K562 (cell line): ENCODE measurements at places on chromosomes 5 and 9. TPM values are rescaled to one million over a fixed set of nuclear protein-coding genes. Genes with fewer than 3 reads are reported as not detected.
A peak's percentile ranks its signal among the peaks of the same experiment; 100 is the strongest.

Gene SLC46A2
- 0.07 TPM in 1 of 2 replicates, not detected in the other for total RNA-seq

DNA sequence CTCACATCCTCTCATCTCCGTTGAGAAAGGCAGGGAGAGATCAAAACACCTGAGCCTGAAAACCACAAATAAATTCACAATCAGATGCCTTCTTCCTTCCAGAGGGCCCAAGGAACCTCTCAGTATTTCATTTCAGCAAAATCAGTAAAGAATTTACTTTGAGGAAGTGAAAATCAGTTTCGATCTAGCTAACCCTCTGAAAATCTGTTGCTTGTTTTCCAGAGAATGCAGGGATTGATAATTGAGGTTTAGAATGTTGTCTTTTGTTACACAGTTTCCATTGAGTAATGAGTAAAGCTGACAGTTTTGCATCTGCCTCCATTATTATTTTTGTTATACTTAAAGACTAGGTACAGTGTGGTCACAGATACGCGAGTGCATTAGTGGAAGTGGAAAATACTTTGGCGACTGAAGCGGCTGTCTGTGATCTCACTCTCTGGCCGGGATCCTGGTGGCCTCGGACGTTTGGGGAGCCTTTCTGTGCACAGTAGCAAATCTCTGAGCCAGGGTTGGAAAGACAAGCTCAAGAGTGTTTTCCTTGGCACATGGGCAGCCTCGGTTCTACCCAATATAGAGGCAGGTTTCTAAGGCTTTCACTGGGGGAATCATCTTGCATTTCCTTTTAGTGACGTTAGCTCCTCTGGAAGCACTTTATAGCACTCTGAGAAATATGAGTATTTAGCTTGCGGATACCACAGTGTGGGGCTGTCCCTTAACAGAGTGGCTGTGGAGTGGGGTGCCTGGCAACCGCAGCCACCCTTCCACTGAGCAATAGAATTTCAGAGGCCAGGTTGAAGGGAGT is 32.2 kb upstream of the ANGPTL2 start:
- peaks cover 11% of the 10 kb centered on the region; the same call in 2 of the 3 replicates for H3K27me3 ChIP-seq
- DNase-seq = no peak
- H3K36me3 ChIP-seq = no peaks in the 10 kb centered on the region

GRCh38 chr5:161387121-161387520 is 159.4 kb downstream of the GABRB2 start:
- no peak for DNase-seq
- H3K4me3 ChIP-seq = no peak overlapping the region
- no peaks in the 10 kb centered on the region for H3K27me3 ChIP-seq
- no peaks in the 10 kb centered on the region for H3K4me1 ChIP-seq

DNA sequence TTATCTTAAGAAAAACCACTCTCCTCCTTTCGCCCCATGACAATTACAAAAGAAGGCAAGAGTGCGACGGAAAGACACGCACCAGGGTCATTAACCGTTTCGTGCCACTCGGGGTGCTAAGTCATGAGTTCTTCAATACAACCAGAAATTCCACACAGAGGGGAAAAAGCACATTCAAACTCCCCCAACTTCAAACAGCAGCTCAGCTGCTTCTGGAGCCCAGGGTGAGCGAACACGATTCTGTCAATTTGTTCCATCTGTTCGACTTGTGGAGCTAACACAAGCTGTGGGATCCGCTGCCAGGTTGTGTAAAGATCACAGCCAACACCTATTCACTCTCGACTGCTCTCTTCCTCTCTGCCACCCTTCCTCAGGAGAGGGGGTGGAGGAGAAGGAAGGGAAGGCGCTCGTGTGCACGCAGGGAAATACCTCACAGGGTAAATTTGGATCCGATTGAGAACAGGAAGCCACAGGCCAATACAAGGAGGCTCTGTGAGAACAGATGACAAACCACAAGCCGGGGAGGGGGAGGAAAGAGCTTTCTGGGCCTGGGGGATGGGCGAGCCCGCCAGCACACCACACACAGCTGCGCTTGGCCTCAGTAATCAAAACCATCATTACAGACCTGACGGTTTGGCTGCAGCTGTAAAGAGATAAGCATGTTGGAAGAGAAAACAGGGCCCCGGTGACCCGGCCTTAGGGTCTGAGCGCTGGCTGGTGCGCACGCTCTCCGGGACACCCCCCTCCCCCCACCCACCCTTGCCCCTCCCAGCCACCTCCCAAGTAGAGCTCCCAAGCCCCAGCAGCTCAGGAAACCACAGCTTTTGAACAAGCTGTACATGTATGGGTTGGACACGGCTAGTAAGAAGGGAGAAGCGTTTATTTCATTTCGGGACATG is 54.3 kb downstream of the PTCH1 start:
- no peaks in the 10 kb centered on the region for H3K27me3 ChIP-seq
- H3K4me1 ChIP-seq = peaks cover 24% of the 10 kb centered on the region
- H3K27ac ChIP-seq = peak overlapping the region; percentile 94
- DNase-seq = peak; percentile 88
- H3K36me3 ChIP-seq = peaks cover 58% of the 10 kb centered on the region

DNA sequence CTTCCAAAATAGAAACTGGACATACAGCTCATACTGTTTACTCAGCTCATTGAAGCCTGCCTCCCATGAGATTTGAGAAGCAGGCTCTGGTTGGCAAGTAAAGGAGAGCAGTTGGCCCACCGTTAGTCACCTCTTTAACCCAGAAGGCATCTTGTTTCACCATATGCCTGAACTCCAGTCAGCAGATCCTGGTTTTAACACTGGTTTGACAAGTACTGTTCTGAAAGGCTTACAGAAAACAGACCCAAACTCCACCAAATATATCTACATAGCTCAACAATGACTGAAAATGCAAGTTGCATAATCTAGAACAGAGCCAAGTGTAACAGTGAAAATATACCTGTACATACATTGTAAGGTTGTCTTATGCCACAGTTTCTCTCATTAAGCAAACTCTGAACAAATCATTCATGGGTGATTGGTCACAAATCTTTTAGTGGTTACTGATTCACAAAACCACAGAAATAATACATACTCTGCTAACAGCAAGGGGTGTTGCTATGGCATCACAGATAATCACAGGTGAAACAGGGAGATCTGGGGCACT is 198.8 kb downstream of the BNC2 start:
- no peak overlapping the region for H3K4me3 ChIP-seq
- no peak for DNase-seq
- H3K27ac ChIP-seq = no peak overlapping the region

DNA sequence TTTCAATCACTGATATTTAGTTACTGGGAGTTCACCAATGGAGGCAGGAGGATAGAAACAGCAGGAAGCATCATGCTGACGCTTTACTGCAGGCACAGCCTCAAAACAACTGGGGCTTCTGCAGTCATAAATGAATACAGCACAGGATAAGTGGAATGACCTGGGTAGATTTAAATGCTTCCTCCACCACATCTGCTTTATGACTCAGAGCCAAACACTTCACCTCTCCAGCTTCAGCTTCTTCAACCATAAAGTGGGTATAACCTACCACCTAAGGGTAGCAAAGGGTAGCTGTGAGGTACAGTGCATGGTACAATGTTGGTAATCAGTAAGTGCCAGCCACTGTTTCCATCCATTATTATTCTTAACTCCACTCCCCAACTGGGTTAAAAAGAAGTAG is 28.4 kb downstream of the RASEF start:
- H3K27ac ChIP-seq = no peak overlapping the region
- no peak for DNase-seq
- H3K4me3 ChIP-seq = no peak overlapping the region
- H3K36me3 ChIP-seq = no peaks in the 10 kb centered on the region
- H3K27me3 ChIP-seq = no peaks in the 10 kb centered on the region

Gene KCNN2
- 0.07 TPM in 1 of 2 replicates, not detected in the other for total RNA-seq

DNA sequence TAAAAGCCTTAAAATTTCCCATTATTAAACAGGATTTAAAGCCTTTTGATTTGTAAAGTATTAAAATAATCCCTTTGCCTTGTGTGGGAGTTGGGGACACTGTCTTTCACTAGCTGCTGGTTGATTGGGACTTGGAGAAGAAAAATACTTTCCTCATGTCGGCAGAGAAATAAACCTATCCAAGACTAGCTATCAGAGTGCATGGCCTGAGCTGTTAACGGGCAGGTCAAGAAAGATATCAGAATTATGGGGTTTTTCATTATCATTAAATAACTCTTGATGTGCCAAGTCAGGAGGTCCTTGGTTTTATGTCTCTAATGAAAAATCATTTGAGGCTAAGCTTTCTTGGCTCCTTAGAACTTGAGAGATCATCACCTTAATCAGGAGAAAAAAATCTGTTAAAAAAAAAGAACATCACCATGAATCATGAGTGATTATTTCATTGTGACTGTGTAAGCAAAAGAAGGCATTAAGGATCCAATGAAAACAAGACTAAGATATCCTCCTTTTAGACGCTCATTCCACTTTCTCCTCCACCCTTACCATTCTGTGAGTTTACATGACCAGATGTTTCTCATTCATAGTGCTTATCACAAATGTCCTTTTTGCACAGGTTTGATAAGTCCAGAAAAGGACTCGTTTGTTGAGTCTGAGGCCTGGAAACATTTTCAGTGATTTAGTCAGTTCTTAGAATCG is 140.4 kb upstream of the EGFLAM start:
- DNase-seq = no peak
- peaks cover 4% of the 10 kb centered on the region; the same call in 1 of the 2 replicates for H3K27me3 ChIP-seq
- no peak overlapping the region for H3K27ac ChIP-seq
- H3K4me3 ChIP-seq = no peak overlapping the region

DNA sequence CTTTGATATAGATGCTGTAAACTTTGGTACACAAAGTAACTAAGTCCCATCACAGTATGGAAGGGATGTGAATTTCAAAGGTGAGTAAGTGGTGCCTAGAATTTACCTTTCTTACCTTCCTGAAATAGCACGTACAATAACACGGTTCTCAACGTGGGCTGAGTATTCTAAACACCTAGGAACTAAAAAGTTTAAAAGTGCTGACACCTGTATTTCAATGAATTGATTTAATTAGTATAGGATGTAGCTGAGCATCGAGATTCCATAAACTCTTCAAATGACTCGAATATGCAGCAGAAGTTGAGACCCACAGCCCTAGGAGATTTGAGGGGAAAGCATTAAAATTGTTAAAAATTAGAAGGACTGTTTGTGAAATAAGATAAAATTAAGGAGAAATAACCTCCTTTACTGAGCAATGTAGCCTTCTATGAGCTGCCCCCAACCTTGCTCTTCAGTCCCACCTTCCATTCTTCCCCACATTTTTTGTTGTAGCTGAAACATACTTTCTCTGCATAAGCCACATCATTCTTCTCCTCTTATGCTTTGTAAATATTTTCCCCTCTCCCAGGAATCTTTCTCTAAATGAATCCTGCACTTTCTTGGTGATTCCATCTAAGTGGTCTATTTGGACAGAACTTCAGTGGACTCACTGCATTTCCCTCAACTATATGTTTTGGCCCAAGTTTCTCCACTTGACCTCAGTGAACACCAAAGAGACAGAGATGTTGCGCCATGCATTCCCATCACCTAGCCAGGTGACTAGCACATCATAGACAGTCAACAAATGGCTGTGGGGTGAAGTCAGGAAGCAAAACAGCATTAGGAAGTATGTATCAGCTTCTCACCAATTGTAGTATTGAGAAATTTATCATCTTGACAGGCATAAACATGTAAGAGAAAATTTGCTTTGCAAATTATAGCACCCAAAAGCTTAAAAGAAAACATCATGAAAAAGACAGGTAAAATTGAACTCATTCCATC is 156.5 kb upstream of the TAS2R1 start:
- no peaks in the 10 kb centered on the region for H3K4me1 ChIP-seq
- no peaks in the 10 kb centered on the region for H3K36me3 ChIP-seq
- H3K27me3 ChIP-seq = no peaks in the 10 kb centered on the region
- H3K4me3 ChIP-seq = no peak overlapping the region
- no peak overlapping the region for H3K27ac ChIP-seq
